ENCODE measurements at places on chromosomes 4 and X. TPM values are rescaled to one million over a fixed set of nuclear protein-coding genes. Genes with fewer than 3 reads are reported as not detected.

Gene SPANXD
- total RNA-seq: not detected

Gene ASB12
- not detected for total RNA-seq

- no peak for DNase-seq
Observed at GRCh38 chr4:3663791-3664190, 102.4 kb upstream of the ADRA2C start.

Gene FREM3
- total RNA-seq: not detected

GRCh38 chr4:14916554-14917297, 85.6 kb upstream of the CPEB2 start:
- peak; percentile 85 for DNase-seq

Gene CT45A2
- not detected for total RNA-seq

Gene GAB1
- total RNA-seq: 11.3 TPM

GRCh38 chrX:64427787-64428186, 32.5 kb upstream of the MTMR8 start:
- no peak for DNase-seq

DNA sequence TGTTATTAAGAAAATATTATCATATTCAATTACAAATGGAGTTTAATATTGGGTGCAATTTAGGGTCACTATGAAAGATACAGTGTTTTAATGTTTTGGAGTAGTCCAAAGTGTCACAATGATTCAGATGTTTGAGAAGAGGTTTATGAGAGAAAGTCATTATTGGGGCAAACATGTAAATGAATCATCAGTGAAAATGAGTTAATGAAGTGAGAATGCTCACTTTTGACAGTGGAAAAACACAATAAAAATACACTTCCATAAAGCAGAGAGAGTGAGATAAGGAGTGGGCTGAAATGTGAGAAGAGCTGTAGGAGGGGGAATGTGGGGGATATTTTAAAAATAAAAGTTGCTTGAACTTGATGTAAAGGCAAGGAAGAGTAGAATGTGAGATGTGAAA, 957.1 kb downstream of the PCDH18 start:
- DNase-seq: no peak

Gene WDR17
- 9.9 TPM for total RNA-seq
